ENCODE measurements at places on chromosomes 3 and 15.

DNA sequence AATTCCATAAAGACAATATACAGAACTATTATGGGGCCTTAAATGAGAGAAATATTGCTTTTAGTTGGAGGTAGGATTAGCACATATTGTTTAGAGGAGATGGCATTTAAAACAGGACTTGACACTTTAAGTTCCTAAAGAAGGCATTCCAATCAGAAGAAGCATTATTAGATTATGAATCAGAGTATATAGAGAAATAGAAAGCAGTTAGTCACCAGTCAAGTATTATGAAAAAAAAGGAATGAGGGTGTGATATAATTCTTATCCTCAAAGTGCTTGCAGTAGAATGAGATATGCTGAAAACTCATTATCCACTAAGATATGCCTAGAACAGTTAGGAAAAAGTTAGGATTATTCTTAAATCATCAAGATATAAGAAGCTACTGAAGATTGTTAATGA lies 456.2 kb downstream of the ZNF385D start:
- DNase-seq, result no peak

- DNase-seq, result no peak
Observed at GRCh38 chr15:57557267-57557666, 34.4 kb upstream of the MYZAP start.

DNA sequence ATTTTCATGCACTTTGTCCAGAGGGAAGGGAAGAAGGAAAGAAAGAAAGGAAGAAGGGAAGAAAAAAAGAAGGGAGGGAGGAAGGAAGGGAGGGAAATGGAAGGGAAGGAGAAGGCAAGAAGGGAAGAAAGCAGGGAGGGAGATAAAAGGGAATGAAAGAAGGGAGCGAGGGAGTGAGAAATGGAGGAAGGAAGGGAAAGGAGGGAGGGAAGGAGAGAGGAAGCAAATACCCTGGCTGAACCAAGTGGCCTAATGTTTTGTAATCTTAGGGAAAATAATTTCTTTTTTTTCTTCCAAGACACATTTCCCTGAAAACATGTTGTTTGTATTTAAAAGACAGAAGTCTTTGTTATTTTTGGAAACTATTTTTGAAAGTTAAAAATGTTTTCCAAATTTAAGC lies 35.9 kb downstream of the DTWD1 start:
- no peak for DNase-seq

- DNase-seq, result no peak
Observed at GRCh38 chr15:77032052-77032646, 37.2 kb downstream of the PSTPIP1 start.

GRCh38 chr3:176490357-176490756 lies 706.9 kb downstream of the TBL1XR1 start:
- DNase-seq, result no peak

DNA sequence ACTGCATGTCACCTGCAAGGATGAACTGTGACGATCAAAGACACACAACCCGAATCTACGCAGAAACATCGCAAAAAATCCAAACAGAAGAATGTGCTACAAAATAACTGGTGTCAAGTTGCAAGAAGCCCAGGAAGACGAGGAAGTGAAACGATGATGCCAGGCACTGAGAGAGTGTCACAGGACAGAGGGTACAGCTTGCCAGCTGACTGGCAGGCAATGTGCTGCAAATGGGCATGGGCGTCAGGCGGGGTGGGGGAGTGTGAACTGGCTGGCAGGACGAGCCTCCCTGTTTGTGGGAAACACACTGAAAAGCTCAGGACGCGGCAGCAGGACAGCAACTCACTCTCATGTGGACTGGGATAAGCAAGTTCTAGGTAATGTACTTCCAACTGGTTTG lies 28.9 kb upstream of the OCA2 start:
- DNase-seq, result no peak

DNA sequence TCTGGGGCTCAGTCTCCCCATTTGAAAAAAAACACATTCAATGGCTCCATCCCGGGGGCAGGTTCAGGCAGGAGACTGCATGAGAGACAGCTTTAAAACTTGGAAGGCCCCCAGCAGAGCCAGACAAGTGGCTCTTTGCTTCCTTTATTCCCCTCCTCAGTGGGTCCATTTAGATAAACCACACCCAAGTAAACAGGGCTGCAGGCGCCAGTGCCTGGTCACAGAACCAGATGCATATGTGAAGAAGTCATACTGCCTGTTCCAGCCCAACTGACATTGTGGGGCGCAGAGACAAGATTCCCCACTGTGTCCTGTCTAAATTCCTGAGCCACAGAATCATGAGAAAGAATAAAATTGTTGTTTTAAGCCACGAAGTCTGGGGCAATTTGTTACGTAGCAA lies 9.0 kb downstream of the FBN1 start:
- DNase-seq, result no peak

- no peak for DNase-seq
Observed at GRCh38 chr3:56459719-56460118, 8.5 kb downstream of the ERC2 start.

GRCh38 chr3:141392897-141393734 lies 24.8 kb downstream of the ZBTB38 start:
- no peak for DNase-seq

- no peak for DNase-seq
Observed at GRCh38 chr3:100195375-100195774, 65.4 kb upstream of the TBC1D23 start.

GRCh38 chr15:41256577-41257038 lies 25.5 kb downstream of the CHP1 start:
- DNase-seq, result no peak

DNA sequence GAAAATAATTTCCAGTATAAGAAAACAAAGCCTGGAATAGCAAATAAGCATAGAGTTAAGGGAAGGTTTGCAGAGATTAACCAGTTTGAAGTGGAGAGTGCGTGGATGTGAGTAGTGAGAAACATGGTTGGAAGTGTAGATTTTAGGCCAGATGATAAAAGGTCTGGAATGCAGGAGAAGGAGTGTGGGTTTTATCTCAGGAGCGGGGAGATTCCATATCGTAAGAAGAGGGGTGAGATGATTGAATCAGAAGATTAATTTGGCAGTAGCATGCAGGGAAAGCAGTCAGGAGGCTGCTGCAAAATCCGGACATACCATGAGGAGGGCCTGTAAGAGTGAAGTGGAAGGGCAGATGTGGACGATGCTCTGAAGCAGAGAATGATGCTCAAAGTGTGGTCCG lies 13.7 kb downstream of the PPARG start:
- DNase-seq, result no peak

- DNase-seq, result no peak
Observed at GRCh38 chr3:3560591-3561311, 238.5 kb upstream of the LRRN1 start.

DNA sequence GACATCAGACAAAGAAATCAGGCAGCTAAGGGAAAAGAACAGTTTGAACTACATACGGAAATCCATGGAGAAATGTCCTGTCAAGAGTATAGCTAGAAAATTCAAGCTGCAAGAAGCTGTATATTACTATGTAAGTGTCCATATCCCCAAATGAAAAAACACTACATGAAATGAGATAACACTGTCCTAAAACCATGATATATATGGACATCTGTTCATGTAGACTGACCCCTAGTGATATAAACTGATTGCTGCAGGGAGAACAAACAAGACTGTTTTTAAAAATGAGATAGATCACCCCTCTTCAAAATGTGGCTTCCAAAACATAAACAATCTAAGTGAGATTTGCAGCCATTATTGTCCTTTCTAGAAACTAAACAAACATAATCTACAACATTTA lies 985.6 kb downstream of the EPHA3 start:
- no peak for DNase-seq

- no peak for DNase-seq
Observed at GRCh38 chr3:70393881-70394612, 81.6 kb upstream of the MDFIC2 start.

- DNase-seq, result no peak
Observed at GRCh38 chr3:185900228-185900627, 37.6 kb downstream of the TRA2B start.

DNA sequence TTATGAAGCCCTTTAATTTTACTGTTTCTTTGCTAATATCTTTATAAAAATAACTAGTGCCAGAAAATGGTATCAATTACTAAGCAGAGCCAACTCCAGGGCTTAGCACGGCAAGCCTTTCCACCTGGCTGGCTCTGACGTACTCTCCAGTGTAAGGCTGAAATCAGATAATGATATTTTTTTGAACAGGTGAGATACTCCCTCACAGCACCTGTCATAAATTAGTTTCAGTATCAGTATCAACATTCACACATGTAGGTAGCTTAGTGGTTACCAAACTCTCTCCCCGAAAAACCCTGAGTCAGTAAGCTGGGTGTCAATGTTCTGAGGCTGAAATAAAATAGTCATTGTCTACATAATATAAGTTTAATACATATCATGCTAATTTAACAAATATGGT lies 710.1 kb downstream of the SQOR start:
- DNase-seq, result no peak

Measured in activated CD8-positive, alpha-beta memory T cell treated with anti-CD3 and anti-CD28 coated beads for 1 hour (primary cell).